Lung (tissue), 17 donors: ENCODE measurements at places on chromosomes 12 and 14. TPM values are rescaled to one million over a fixed set of nuclear protein-coding genes. Genes with fewer than 3 reads are reported as not detected.

GRCh38 chr12:48917857-48918537 lies 7.3 kb downstream of the FKBP11 start:
- H3K4me1 ChIP-seq = no peaks in the 10 kb centered on the region
- H3K27ac ChIP-seq = no peak overlapping the region
- H3K4me3 ChIP-seq = no peak overlapping the region
- no peaks in the 10 kb centered on the region for H3K36me3 ChIP-seq
- DNase-seq = no peak

DNA sequence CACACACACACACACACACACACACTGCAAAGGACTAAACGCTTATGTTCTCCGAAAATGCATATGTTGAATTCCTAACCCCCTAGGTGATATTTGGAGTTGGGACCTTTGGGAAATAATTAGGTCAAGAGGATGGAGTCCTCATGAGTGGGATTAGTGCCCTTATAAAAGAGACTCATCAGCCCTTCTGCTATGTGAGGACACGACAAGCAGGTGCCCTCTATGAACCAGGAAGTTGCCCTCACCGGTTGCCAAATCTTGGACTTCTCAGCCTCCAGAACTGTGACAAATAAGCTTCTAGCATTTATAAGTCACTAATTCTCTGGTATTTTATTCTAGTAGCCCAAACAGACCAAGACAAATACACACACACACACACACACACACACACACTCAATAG lies 20.7 kb upstream of the TCP11L2 start:
- H3K4me1 ChIP-seq = no peaks in the 10 kb centered on the region
- no peak overlapping the region for H3K27ac ChIP-seq
- no peaks in the 10 kb centered on the region for H3K27me3 ChIP-seq
- no peak for DNase-seq
- no peak overlapping the region for H3K4me3 ChIP-seq

DNA sequence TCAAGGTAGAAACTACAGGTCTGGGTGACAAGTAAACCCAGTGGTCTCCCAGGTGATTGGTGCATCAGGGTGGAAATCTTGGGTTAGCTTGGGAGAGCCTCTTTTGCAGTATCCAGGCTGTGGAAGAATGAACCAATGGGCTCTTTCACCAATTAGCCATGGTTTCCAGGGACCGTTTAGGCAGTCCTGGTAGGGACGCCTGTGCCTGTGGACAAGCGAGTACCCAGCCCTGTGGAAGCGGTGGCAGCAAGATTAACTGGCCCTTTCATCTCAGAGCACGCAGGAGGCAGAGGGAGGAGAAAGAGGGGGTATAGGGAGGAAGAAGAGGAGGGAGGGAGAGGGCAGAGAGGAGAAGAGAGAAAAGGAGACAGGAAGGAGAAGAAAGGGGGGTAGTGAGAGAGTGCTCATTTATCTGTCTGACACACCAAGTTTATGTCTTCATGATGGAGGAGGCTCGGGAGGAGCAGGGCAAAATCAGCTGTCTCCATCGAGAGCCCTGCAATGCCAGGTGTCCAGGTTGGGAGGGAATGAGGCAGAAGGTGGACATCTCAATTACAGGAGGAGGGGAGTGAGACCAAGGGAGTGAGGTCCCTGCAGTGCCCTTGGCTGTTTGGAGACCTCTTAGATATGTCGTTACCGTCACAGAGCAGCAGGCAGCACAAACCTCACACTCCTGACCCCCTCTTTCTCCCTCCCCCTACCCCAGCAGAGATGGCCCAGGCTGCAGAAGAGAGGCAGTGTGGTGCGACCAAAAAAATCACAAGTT lies 4.6 kb upstream of the ZDHHC22 start:
- H3K36me3 ChIP-seq = no peaks in the 10 kb centered on the region
- H3K27ac ChIP-seq = no peak overlapping the region
- H3K4me3 ChIP-seq = no peak overlapping the region
- no peak for DNase-seq
- peaks cover 55% of the 10 kb centered on the region for H3K27me3 ChIP-seq
- peaks cover 3% of the 10 kb centered on the region for H3K4me1 ChIP-seq

Gene CHPT1
- 34.4 TPM for total RNA-seq

Gene KRT6C
- total RNA-seq = not detected
